Heart right ventricle (tissue), 16 donors: ENCODE measurements at places on chromosomes 11 and 22.

- no peak for DNase-seq
These were observed 95.8 kb downstream of the DLG2 start for GRCh38 chr11:85531191-85531897.

GRCh38 chr11:73983741-73984538, 1.3 kb upstream of the UCP2 start:
- no peak for DNase-seq

DNA sequence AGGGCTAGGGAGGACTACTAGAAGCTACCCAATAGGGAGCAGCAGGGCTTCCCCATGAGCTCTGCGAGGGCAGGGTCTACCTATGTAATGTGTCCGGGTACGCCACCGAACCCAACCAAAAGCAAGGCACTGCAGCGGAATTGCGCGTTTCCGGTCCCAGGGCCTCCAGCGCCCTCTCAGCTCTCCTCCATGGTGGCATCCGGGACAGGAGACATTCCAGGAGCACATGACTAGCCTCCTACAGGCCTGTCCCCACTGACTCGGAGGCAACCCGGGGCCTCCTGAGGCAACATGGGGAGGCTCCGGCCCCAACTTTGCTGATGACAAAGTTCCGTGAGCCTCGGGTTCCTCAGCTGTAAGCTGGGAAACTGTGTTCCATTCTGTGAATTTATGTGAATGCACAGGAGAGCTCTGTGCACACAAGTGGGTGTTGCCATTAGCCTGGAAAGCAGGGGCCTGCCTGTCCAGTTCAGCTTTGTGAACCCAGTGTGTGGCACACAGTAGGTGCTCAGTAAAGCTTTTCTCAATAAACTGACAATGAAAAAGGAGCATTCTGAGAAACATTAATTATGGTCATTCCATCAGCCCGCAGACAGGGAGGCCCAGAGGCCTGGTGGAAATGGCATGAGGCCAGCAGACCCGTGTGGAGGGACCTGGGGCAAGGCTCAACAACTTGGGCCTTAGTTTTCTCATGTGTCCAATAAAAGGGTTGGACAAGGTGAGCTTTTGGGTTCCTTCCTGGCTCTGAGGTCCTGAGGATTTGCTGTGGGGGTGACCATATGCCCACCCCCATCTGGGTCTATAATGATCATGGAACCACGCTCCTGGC, 50.3 kb downstream of the CHRDL2 start:
- DNase-seq = no peak

DNA sequence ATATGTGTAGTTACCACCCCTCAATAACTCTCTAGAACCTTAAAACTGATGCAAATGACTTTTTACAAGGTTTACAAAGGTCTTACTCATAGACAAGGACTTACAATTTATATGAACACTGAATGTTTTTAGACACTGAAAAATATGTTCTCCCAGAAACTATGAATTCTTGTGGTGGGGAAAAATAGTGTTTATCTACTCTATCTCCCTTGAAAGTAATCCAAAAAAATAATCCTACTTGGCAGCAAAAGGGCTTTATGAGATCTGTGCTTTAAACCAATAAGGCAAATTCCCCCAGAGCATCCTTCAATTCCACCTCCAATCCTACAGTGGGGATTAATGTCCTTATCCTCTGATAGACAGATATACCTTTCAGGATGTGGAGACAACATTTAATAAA, 1984.1 kb upstream of the RAG2 start:
- DNase-seq = no peak

DNA sequence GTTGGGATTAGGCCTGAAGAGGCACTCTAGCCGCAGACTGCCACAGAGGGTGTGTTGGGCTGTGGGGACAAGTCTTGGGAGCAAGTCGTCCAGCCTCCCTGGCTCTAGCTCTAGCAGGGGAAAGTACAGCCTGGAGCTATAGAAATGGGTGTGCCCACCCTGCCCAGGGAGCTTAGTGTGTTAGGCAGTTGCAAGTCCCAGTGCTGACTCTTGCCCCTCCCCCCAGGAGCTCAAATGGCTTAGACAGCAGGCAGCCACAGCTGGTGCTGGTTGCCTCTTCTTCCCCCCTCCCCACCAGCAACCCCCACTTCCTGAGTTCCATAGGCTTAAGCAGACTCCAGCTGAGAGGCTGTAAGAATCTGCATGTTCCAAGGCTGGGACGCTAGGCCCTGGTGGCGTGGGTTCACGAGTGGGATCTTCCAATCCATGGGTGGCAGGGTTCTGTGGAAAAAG, 61.2 kb downstream of the GUCY1A2 start:
- DNase-seq = no peak

DNA sequence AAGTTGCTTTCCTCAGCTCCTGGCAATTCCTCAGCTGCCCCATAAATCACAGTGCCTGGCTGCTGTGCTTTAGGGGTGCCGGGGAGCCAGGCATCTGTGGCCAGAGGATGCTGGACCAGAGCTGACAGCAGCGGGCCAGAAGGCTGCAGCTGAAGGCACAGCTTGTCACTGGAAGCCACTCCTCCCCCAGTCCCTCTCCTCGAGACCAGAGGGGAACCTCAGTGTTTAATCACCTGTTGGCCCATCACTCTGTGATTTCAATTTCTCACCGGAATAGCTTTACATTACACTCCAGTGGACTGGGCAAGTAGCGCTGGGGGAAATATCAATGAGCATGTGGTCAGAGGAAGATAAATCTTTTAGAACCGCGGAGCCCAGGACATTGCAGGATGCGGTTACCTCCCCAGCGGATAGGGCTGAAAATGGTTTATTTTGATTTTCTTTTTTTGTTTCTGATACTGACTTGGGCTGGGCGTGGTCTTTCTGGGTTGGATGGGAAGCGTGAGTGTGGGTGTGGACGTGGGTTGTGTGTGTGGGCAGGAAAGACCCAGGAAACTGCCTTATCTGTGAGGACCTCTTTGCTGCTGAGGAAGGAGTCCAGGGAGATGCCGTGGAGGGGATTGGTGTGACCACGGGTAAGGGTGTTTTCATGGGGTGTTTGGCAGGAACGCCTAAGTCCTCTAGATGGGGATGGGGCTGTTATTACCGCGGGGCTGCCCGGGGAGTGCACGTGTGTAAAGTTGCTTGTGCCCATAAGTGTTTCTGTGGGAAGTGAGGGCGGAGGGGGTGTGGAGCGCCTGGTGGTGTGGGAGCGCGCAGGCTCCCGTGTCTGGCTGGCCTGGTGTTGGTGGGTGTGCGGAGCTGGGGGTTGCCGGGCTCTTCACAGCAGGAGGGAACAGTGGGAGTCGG, 4.0 kb downstream of the DAGLA start:
- DNase-seq = no peak

- DNase-seq = no peak
These were observed 389.9 kb downstream of the CNTN5 start for GRCh38 chr11:99410636-99411035.

DNA sequence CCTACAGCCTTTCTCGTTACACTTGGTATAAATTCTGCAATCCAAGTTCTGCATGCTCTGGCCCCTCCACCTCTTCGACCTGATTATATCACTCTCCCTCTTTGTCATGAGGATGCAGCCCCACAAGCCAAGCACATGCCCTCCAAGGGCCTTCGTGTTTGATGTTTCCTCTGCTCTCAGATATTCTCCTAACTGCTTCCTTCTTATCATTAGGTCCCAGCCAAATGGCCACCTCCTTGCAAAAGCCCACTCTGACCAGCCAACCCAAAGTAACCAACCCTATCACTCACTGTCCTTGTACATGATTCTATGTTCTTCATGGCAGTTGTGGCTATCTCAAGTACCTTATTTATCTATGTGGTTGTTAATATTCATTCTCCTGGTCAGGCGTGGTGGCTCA, 38.3 kb upstream of the LRRC55 start:
- no peak for DNase-seq

DNA sequence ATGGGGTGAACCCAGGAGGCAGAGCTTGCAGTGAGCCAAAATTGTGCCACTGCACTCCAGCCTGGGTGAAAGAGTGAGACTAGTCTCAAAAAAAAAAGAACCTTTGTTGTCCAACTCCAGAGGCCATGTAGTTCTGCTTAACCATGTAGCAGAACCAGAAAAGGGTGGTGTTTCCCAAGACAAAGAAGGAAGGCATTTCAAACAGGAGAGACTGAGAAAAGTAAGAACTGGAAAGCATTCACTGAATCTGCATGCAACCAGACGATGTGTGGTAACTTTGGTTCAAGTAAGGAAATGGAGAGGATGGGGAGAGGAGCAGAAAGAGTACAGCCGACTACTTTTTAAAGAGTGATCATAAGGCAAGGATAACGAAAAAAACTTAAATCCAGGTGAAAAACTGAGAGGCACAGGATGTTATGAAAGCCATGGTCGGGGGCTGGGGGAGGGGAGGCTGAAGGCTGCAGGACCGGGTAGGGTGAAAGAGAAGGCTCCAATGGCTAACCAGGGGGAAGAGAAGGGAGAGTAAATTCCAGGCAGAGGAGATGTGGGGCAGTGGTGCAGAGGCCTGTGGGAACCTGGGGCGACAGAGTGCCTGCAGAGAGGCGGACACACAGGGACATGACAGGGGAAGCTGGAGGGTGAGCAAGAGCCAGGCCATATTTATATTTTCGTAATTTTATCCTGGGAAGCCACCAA, 48.8 kb downstream of the MAPK1 start:
- no peak for DNase-seq

GRCh38 chr22:42680648-42681047, 31.5 kb upstream of the CYB5R3 start:
- no peak for DNase-seq

DNA sequence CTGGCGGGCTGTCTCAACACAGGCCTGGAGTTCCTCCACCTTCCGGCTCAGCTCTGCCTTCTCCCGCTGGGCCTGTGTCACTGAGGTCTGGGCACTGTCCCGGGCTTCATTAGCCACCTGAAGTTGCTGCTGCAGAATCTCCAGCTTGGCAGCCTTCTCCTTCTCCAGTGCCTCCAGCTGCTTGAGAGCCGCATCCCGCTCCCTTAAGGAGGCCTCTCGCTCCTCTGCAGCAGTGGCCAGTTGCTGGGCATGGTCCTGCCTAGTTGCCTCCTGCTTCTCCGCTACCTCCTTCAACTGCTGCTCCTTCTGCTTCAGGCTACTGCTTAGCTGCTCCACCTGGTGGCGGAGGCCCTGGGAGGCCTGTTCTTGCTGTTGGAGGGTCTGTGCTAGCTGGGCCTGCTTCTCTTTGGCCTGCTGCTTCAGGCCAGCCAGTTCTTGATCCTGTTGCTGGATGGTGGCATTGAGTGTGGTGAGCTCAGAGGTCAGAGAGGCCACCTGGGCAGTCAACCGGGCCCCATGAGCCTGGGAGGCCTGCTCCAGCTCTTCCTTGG, 16.9 kb downstream of the IL18BP start:
- no peak for DNase-seq
